ENCODE measurements at places on chromosomes 6 and 20. TPM values are rescaled to one million over a fixed set of nuclear protein-coding genes. Genes with fewer than 3 reads are reported as not detected.

The CLDN20 gene
- total RNA-seq: not detected

The PAQR8 gene
- 0.44 TPM for total RNA-seq

The RNF39 gene
- 4.2 TPM for total RNA-seq

The CAPN11 gene
- total RNA-seq: not detected

The PDE10A gene
- total RNA-seq: 2.1 TPM

The HNF4A gene
- not detected for total RNA-seq

The SLC17A2 gene
- total RNA-seq: not detected

The GPR63 gene
- 0.07 TPM for total RNA-seq

The NRSN1 gene
- total RNA-seq: not detected

The SSR1 gene
- total RNA-seq: 65.2 TPM

The VSX1 gene
- not detected for total RNA-seq

The ITCH gene
- 54.8 TPM for total RNA-seq

The ENPP5 gene
- total RNA-seq: 0.04 TPM

The PPP1R3G gene
- total RNA-seq: 3.2 TPM

The CRISP2 gene
- not detected for total RNA-seq

The PHACTR1 gene
- total RNA-seq: not detected

The RING1 gene
- 23.3 TPM for total RNA-seq

The GATA5 gene
- total RNA-seq: 0.46 TPM

The MMP24 gene
- total RNA-seq: 0.52 TPM

The PAX1 gene
- not detected for total RNA-seq

The CENPW gene
- 28.9 TPM for total RNA-seq

The OCSTAMP gene
- total RNA-seq: not detected

The SLC12A5 gene
- 2.4 TPM for total RNA-seq

The LY6G6C gene
- total RNA-seq: 0.22 TPM

The OR2B6 gene
- not detected for total RNA-seq

The CASS4 gene
- 0.04 TPM for total RNA-seq

The TFAP2D gene
- total RNA-seq: not detected

The HFE gene
- not detected for total RNA-seq

The RIMS4 gene
- total RNA-seq: 0.04 TPM

The MARCKS gene
- total RNA-seq: 51.5 TPM

The ANKEF1 gene
- 11.6 TPM for total RNA-seq
